Cardiac fibroblast (primary cell): ENCODE measurements at places on chromosomes 4 and X.

DNA sequence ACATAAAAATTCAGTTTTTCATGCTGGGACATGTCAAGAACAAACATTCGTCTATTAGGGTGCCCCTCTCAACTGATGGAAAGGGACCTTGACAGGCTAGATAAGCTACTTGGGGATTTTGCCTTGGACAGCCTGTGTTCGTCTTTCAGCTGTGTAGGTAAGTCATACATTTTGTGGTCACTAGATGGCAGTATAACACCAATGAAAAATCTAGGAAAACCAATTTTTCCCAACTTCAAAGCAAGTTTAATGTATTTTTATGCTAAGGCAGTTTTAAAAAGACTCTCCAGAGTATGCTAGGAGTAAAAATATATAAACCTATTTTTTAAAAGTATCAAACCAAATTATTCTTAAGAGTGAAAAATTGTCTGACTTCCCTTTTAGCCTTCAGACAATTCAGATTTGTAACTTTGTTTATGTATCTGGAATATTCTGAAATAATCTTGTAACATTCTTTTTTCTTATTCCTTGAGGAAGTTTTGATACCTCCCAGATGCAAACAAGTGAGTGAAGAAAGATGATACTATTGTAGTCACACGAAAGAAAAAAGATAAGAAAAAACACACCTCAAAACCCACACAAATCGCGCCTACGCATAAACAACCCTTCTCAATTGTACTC is 158.3 kb downstream of the CPE start:
- DNase-seq: peak; percentile 83

DNA sequence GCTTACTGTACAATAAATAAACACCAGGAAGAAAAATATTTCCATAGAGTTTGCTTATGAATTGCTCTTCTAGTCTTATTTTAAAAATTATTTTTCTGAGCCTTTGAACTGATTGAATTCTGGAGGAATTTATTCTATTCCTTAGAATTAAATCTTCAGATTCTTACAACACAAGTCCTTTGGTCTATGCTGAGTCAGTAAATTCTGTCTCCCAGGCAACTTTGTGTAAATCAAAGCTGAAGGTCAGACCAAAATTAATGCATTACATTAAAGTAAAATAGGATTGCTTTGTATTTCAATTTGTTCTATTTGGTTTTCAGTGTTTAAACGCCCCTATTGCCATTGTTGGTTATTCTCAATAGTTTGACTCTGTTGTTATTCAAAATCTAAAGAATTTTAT is 26.8 kb upstream of the STPG2 start:
- no peak for DNase-seq

GRCh38 chr4:61401771-61402170 is 201.6 kb downstream of the ADGRL3 start:
- DNase-seq: no peak

GRCh38 chrX:129646566-129647417 is 8.0 kb downstream of the APLN start:
- no peak for DNase-seq

DNA sequence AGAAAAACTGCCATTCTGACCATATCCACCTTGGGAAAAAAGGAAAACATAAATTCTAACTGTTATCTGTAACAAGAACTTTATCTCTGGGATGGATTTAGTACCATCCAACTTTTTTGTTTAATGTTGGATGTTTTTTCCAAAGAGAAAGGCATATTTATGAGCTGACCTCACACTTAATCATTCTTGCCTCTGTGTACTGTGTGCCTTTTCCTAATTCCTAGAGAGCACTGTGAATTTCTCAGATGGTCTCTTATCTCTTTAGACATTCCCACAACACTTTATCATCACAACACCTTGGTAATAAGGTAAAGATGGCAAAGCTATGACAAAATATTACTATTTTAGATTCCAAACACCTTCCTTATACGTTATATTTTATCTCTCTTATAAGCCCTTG is 126.2 kb downstream of the COL4A6 start:
- no peak for DNase-seq

DNA sequence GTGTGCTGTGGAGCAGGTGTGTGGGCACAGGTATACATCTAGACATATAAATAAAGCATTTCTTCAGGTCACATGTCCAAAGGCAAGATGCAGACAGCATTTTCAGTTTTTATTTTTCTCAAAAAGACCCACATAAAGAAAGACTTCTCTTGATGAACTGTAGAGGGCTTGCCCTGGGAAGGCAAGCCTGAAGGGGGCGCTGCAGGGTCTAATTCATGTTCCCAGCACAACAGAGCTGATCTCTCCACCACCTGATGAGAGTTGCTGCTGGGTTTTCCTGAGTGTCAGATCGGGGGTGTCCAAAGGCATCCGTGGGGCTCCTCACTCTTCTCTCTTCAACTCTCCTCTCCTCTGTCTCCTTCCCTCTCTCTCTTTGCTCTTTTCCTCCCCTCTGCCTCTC is 26.6 kb downstream of the ADRA2C start:
- no peak for DNase-seq

GRCh38 chr4:32560306-32560705 is 1840.1 kb downstream of the PCDH7 start:
- DNase-seq: peak; percentile 3

GRCh38 chr4:173434231-173434630 is 35.3 kb upstream of the SCRG1 start:
- no peak for DNase-seq

DNA sequence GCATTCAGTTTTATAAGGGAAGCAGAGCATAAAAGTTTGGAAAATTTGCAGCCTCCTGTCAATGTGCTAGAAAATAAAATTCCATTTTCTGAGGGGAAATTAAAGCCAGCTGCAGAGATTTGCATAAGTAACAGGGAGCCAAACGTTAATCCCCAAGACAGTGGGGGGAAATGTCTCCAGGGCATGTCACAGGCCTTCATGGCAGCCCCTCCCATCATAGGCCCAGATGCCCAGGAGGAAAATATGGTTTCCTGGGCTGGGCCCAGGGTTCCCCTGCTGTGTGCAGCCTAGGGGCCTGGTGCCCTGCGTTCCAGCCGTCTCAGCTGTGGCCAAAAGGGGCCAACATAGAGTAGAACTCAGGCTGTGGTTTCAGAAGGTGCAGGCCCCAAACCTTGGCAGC is 9.3 kb downstream of the RNF4 start:
- no peak for DNase-seq

DNA sequence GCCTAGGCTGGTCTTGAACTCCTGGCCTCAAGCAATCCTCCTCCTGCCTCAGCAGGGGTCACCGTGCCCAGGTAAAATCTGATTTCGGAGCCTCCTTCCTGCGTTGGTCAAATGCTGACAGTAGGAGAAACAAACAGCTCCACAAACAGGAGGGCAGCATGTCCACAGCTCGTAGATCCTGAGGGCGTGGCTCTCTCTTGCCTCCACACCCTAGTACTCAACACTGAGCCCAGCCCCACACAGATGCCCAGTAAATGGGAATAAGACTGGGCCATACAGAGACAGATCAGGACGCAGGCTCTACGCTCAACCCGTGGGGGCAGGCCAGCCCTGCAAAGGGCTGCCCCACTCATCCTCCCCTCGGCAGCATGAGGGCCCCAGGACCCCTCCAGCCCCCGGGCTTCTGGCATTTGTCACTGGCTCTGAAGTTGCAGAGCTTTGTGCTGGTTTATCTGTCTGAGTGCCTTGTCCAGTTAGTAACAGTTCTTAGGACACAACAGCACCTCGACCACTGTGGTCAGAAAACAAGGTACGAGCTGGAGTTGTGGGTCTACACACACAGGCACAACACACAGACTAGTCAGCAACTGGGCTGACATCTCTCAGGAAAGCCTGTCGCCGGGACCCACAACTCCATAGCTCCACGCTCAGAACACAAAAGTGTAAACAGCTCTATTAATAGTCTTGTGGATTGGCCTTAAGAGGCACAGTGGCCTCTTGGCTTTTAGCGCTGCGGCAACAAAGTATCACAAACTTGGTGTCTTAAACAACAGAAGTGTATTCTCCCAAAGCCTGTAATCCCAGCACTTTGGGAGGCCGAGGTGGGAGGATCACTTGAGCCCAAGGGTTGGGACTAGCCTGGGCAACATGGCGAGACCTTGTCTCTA is 5.2 kb downstream of the TNIP2 start:
- DNase-seq: no peak

DNA sequence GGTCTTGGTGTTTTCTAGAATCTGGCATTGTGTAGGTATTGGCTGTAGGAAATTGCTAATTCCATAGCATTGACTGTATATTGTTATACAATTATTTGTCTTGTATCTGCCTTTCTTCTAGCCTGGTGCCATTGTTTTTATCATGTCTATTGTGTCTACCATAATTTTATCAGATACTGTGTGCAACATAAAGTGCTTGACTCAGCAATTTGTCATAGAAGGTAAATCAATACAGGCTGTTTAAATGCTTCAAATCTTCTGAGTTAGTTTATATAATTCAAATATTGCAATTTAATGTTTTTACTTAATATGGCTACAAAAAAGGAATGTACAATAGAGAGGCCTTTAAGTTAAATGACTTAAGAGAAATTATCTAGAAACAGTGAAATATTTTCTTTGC is 263.3 kb upstream of the UGT8 start:
- DNase-seq: peak; percentile 5

- DNase-seq: no peak
Measured at GRCh38 chr4:44985938-44986337, 259.6 kb upstream of the GNPDA2 start.

DNA sequence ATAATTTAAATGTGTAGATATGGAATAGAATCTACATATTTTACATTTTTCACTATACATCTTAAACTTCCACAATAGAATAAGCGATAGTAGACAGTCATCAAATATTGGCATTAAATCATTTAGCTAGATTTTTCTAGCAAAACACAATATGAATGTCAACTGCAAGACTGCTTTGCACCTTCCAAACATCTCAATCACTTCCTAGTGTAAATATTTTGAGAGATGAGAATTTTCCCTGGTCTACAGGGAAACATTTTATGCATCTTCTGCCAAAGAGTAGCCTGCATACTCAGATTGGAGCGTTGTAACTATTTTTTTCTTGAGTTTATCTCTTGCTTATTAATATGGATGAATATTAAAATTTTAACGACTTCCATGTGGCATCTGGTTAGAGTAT is 897.4 kb downstream of the CENPC start:
- DNase-seq: no peak

GRCh38 chr4:121190389-121190788 is 26.3 kb upstream of the TNIP3 start:
- DNase-seq: no peak

DNA sequence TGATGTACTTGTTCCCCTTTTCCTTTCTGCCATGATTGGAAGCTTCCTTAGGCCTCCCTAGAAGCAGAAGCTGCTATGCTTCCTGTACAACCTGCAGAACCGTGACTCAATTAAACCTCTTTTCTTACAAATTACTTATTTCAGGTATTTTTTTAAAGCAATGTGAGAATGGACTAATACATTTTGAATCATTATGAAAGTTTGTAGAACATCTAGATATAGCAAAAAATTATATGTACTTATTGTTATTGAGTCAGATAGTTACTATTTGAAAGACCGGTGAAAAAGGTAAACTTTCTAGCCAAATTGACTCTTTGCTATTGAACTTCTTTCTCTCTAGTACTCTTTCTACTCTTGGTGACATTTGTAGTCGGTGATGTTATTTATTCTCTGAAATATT is 777.3 kb upstream of the GALNTL6 start:
- DNase-seq: no peak

- peak; percentile 91 for DNase-seq
Measured at GRCh38 chr4:113355550-113356371, 306.3 kb downstream of the ANK2 start.

DNA sequence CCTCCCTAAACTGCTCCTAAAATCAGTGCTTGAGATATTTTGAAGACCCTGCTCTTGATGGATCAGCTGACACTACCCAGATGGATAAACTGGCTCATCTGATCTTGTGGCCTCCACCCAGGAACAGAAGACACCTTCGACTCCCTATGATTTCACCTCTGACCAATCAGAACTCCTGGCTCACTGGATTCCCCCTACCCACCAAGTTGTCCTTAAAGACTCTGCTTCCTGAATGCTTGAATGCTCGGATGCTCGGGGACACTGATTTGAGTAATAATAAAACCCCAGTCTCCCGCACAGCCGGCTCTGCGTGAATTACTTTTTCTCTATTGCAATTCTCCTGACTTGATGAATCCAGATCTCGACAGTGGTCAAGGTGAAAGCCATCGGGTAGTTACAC is 12.0 kb upstream of the RPS3A start:
- no peak for DNase-seq

GRCh38 chr4:176464748-176465147 is 145.0 kb downstream of the SPCS3 start:
- no peak for DNase-seq

- no peak for DNase-seq
Measured at GRCh38 chr4:138702190-138702824, 313.3 kb upstream of the NOCT start.

DNA sequence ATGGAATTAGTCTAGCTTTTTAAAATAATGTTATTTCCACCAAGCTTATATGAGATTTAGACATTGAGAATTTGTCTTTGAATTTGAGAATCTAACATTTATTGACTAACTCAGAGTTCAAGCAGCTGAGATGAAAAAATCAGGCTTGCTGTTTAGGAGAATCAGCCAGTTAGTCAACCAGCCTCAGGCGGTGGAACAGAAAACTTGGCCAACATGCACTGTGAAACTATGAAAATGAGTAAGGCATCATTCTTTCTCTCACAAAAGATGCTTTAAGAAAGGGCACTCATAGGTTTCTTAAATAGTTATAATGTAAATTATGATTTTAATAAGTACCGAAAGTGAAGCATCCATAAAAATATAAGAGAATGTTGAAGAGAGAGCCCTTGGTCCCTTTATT is 84.2 kb downstream of the NFKB1 start:
- DNase-seq: no peak

- DNase-seq: peak; percentile 72
Measured at GRCh38 chrX:102712981-102713625, 855 bp downstream of the GPRASP2 start.

DNA sequence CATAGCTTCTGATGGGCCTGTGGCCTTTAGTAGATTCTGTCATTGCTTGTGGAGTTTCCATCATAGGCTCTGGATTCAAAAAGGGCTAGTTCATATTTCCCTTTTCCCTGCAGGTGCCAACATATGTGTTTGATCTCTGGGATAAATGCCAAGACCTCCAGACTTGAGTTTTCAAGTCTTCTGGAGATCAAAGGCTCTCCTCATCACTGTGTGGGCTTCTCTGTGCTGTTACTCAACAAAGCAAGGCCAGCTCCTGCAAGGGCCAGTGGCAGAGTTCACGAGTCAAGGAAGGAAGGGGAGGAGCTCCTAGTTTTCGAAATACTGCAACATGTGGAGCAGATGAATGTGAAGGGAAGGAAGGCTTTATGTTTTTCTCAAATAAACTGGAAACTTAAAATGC is 62.7 kb upstream of the SCML1 start:
- DNase-seq: no peak

GRCh38 chrX:31836479-31836878 is 764.6 kb upstream of the FTHL17 start:
- DNase-seq: no peak

- DNase-seq: peak; percentile 61
Measured at GRCh38 chrX:2627272-2627867, 63.7 kb upstream of the CD99 start.

DNA sequence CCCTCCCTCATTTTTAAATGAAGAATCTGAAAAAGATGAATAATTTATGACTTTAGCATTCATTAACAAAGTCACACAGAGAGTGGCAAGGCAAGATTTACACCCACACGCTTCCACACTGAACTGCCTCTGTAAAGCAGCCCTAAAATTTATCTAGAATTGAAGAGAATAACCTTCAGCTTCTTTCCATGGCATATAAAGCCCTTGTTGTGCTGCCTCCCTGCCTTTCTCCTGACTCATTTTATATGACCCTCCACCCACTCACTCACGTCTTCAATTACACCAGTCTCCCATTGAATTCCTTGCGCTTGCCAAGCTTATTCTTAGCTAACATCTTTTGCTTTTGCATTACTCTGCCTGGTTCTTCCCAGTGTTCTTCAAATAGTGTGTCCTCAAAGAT is 2649.3 kb downstream of the PCDH7 start:
- DNase-seq: peak; percentile 80
